ENCODE measurements at places on chromosomes 11 and 22.

DNA sequence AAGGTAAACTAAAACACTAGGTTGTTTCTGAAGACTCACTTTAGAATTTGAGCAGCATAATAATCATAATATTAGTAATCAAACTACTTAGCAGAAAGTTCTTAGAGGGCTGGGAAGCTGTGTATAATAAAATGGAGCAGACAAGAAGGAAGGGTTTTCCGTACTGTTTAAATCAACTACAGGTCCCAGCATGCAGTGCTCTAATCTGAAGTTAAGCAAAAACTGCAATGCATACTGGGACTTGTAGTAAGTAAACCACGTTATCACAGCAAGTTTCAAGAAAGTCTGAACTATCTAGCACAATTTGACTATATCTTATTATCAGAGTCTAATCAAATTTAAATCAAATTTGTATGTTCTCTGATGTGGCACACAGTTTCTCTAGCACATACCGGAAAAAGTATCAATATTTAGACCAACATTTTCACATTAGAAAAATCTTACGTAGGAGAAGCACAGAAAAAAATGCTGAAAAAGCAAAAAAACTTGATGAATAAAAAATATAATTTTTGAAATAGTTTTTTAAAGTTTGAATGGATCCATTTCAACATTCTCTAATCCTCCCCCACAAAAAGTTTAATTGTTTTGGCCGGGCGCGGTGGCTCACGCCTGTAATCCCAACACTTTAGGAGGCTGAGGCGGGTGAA is 8.2 kb downstream of the PHF21A start:
- DNase-seq = no peak

DNA sequence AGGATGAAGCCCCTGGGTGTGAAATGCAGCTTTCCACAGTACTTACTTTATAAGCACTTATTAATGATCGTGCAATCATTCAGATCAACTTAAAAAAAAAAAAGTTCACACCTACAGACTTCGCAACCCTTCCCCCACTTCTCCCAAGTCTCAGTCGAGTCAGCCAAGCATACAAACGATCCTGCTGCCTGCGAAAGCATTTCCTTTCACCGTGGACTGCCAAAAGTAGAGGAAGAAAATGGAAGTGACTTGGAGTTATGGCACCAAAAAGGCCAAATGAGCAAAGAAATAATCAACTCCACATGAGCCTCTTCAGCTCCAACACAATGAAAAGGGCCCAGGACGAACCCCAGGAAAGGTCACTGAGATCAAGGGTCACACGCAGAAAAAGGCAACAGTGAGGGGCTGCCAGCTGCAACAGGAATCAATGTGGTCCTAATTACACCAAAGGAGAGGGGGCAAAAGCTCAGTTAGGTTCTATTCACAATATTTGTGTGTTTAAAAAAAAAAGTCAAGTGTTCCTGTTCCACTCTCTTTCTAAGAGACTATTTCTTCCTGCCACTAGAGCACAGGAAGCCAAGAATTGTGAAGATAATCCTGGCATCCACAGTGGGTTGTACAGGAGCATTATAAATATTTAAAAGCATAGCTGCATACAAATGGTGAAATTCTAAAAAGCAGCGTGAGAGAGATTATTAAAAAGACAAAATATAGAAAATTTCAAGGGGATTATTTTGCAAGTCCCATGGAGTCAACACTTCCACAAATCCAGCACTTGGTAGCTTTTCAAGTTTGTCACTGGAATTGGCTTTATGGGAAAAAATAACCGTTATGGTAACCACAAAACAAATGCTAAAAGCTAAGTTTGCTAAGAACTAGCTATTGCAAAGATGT is 28.4 kb downstream of the CDON start:
- DNase-seq = no peak

DNA sequence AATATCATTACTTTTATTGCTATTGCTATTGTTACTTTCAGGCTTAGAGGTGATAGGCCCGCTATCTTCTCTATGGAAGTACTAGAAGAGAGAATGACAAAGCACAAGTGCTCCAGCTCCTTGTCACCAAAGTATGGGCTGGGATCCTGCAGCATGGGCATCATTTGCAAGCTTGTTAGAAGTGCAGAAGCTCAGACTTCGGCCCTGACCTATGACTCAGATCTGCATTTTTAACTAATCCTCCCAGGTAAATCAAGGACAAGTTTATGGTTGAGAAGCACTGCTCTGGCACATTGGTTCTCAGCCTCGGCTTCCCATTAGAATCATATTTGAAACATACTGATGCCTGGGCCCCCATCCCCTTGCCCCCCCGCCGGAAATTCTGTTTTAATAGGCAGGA is 8.6 kb upstream of the ENDOD1 start:
- no peak for DNase-seq

DNA sequence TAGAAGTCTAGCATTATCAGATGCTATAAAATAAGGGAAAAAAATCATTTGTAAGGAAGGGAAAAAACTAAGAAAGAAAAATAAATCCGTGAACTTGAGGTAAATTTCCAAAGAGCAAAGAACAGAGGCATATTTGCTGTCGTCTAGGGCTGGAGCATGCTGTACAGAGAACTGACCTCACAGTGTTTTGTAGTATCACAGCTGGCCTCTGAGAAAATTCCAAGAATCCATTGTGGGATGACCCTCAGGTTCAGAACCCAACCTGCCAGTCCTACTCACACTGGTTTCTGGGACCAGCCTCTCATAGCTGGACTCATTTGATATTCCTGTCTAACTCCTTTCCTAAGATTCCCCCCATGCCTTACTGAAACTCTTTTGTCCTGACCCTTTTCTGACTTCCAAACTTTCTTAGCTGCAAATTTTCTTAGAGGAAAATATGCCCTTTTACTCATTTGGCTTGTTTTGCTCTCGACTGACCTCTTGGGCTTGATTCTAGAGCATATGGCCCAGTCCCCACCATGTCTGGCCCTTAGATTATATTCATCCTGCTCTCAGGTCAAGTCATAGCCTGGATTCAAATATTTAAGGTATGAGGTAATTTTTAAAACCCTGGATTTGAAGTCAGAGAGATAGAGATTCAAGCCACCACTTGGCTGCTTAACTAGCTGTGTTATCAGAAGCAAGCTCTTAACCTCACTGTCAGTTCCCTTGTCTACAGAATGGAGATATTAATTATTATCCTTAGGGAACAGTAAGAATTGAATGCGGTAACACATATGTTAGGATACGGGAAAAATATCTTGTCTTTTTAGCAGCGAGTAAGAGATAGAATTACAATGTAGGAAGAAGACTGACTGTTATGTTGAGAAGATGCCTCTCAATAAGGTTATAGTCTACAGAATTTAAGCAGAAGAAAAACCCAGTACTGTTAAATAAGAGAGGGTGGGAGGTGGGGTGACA is 89.7 kb upstream of the KCNA4 start:
- no peak for DNase-seq

GRCh38 chr11:100816823-100817222 is 129.7 kb downstream of the ARHGAP42 start:
- DNase-seq = no peak

GRCh38 chr11:68843703-68844312 is 2.1 kb upstream of the CPT1A start:
- no peak for DNase-seq

DNA sequence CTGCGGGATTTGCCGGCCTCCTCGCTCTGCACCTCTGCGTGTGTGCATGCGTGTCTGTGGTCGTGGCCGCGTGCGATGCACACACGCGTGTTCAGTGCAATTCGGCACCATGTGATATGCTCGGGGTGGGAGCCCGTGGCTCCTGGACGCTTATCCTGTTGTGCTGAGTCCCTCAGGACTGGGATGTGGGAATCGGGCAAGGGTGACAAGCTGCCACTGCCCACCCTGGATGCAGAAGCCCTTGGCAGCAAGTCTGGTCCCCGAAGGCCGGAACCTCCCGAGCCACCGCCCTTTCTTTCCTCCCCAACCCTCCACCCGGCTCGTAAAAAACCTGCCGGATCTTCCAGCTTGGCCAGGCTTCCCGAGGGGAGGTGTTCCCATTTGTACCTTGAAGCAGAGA is 128.2 kb downstream of the PHF21B start:
- no peak for DNase-seq

GRCh38 chr11:6419009-6419631 is at the start of gene APBB1:
Gene APBB1 (minus strand): TSS chr11:6419094. CDS start chr11:6411347, 7,747 bp downstream.
- DNase-seq = no peak

DNA sequence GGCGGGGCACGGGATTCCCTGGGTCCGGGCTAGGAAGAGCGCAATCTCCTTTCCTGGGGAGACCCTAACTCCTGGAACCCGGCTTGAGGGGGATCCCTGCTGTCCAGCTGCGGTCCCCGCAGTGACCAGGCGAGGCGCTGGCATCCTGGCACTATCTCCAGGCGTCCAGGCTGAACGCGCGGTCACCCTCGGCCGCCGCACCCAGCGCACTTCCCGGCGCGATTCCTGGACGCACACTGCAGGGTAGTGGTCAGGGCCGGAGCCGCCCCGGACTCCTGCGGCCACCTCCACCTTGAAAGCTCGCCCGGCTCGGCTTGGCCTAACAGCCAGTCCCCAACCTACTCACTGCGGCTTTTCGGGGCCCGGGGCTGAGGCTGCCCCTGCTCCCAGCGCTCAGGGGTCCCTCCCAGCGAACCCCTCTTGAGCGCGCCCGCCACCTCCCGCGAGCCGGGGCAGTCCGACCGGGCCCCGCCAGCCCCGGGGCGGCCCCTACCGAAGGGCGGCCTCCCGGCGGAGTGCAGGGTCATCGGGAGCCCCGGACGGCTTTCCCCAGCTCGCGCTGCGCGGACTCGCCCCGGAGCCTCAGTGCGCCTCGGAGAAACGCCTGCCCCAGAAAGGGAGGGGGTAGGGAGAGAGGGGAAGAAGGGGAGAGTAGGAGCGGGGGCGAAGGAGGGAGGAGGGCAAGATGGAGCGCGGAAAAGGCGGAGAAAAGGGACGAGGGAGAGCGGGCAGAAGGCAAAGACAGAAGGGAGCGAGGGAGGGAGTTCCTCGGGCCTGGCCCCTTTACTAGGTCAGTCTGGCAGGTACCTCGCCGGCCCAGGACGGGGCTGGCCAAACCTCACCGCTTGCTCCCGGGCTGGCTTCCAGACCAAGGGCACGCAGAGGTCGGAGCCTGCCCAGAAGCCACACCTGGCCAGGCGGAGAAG is 1.0 kb downstream of the POU2AF3 start:
- no peak for DNase-seq

DNA sequence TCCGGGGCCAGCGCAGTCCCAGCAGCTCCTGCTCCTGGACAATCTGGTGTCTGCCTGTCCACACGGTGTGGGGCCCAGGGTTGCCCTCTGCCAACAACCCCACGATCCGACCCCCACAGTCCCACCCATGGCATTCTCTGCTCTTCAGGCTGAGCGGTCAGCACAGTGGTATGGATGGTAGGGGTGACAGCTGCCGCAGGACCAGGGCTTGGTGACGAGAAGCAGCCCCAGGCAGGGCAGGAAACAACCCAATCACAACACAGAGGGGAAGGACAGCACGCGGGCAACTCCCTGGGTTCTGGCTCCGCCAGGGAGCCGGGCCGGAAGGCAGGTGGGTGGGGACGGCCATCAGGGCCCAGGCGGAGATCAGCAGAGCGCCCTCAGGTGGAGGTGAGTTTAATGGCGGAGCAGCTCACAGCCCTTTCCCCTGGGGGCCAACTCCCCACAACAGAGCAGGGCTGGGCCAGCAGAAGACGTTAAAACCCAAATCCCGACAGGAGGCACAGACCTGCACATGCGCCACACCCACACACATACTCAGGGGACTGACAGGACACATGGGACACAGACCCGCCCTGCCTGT is 5.3 kb upstream of the CHADL start:
- no peak for DNase-seq

All from epithelial cell of proximal tubule (primary cell).